ENCODE measurements at places on chromosomes 5 and 9. TPM values are rescaled to one million over a fixed set of nuclear protein-coding genes. Genes with fewer than 3 reads are reported as not detected.
A peak's percentile ranks its signal among the peaks of the same experiment; 100 is the strongest.

DNA sequence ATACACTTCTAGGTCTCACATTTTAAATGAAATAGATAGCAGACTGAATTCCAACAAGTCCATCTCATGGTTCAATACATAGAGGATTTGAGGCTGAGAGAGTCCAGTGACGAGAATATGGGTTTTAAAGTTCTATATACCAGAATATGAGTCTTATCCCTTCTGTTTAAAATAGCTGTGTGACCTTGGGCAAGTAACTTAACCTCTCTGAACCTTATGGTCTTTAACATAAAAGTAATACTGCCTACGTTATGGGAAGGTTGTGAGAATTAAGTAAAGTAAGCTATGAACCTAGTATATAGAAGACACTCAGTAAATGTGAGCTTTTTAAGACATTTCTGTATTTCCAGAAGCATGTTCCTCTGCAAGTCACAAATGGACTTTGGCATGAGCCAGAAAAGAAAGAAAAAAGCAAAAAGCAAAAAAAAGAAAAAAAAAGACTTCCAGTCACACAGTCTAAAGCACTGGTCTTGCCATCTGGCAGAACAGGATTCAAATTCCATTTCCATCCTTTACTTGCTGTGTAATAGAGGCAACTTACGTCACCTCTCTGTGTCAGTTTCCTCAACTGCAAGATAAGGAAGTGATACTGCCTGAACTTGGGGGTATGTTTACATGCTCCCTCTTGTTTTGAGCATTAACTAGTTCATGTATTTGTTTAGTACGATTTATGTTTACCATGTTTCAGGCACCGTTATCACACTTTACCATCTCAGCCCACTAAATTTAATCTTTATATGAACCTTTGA lies 248.2 kb downstream of the TRIM32 start:
- no peak for DNase-seq

GRCh38 chr5:141641634-141642267 lies 5.0 kb downstream of the RELL2 start:
- DNase-seq, result peak; percentile 73

DNA sequence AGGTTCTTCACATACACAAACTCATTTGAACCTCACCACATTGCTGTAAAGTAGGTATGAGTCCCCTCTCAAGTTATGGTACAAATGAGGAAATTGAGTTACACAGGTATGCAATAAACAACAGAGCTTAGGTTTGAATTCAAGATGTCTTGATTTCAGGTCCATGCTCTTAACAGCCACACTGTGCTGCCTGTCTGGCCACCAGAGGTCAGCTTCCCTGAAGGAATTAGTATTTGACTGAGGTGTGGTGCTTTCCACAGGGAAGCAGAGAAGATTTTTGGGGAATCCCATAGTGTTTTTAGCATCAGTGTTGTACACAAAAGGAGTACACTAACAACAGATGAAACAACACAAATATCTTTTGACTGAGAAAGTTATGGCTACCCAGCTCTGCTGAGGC lies 94.4 kb upstream of the ITGA1 start:
- no peak for DNase-seq

DNA sequence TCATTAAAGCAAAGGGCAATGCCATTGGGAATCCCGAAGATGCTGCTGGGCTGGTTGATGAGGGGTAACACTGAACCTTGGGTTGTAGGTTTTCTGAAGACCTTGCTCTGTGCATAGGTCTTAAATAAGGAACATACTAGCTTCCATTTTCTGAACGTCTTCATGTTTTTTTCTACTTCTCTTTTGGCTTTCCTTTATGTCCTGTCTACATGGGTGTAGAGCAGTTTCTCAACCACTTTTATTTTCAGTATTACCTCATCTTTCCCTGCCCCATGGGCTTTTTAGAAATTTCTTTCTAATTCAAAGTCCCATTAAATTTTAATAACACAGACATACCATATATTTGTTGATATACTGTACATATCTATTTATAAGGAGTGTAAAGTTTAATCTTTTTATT lies at the start of gene IFNA14:
Gene IFNA14 (minus strand): TSS at position 95 of the 400 bp plus-strand sequence. CDS start 70 bp downstream, at position 25.
- no peak for DNase-seq

GRCh38 chr9:118761016-118761790 lies 608.0 kb downstream of the BRINP1 start:
- no peak for DNase-seq

DNA sequence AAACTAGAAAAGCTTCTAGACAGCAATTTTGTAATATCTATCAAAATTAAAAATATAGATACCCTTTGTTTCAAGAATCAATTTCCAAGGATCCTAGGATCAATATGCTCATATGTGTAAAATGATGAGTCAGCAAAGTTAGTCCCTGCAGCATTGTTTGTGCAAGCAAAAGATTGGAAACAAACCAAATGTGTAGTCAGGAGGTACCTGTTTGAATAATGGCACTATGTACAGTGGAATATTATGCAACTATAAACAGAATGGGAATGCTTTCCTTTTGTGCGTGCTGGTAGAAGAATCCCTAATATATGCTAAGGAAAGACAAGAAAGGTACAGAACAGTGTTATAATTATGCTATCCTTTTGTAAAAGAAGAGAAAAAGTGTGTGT lies 58.5 kb upstream of the PJA2 start:
- DNase-seq, result no peak

DNA sequence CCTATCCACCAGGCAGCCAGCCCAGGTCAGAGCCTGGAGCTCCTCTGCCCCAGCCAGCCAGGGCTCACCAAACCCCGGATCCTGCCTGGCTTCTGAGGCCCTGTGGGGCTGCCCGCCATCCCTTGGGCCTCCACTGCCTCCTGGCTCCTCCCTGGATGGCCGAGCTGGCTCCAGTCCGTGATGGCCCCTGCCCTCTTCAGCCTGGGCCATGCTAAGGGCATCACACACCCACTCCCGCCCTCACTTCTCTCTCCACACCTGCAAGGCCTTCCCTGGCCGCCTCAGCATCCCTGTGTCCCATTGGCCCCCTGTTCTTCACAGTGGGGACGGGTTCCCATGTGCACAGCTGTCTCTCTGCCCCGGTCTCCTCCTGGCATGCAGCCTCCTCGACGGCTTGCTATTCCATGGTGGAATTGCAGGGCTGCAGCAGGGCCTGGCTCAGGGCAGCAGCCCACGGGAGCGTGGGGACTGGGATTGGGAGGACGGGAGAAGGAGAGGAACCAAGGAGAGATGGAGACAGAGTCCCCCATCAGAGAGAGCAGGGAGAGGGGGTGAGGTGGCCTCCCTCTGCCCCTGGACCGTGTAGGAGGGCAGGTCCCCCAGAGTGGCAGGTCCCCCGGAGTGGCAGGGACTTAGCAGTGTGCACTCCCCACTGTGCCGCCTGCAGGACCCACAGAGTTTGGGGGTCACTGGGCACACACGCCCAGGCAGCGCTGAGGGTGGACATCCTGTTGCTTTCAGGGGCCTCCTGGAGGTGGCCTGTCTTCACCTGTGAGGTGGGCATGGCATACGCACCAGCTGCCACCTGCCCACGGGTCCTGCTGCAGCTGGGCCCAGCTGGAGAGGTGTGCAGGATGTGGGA lies 16.7 kb upstream of the RNU6ATAC start:
- DNase-seq, result no peak

- DNase-seq, result no peak
These were observed 49.6 kb upstream of the ANKRD31 start for GRCh38 chr5:75286211-75286773.

TAF11L13 gene
- not detected for total RNA-seq
